Upper lobe of left lung (tissue), 6 donors: ENCODE measurements at places on chromosomes 12 and 14. TPM values are rescaled to one million over a fixed set of nuclear protein-coding genes. Genes with fewer than 3 reads are reported as not detected.

DNA sequence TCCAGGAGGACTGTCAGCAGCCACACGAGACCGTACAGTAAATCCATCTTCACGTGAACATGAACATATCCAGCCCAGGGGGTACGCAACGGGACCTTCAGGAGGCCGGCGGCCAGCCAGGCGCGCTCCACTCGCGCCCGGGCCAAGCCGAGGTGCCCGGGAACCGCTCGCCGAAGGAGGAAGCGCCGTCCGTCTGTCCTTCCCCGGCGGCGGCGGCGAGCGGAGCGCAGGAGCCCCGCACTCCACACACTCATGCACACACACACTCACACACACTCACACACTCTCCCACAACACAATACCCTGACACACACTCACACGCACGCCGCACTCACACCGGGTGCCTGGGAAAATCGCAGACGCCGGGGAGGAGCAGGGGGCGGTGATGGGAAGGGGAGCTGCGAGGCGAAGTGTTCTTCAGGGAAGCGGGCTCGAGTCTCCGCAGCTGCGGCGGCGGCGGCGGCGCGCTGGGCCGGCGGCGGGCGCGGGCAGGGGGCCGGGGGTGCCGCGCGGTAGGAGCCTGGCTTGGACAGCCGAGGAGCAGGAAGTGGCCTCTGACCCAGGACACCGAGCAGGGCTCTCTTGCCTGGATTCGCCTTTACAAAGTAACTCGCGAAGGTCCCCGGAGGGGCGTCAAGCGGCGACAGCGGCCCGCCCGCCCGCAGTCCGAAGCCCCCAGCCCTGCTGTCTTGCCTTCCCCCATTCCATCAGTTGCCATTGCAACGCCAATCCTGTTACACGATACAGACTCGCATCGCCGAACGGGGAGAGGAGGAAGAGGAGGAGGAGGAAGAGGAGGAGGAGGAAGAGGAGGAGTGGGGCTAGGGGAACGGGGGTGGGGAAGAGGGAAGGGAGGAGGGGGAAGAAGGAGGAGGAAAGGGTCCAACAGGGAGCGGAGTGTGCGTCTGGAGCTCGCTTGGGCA is 601 bp downstream of the MDGA2 start:
- H3K27ac ChIP-seq: no peak overlapping the region
- no peaks in the 10 kb centered on the region for H3K36me3 ChIP-seq
- peak; percentile 82 for DNase-seq

MYF5 gene
- total RNA-seq: not detected

DNA sequence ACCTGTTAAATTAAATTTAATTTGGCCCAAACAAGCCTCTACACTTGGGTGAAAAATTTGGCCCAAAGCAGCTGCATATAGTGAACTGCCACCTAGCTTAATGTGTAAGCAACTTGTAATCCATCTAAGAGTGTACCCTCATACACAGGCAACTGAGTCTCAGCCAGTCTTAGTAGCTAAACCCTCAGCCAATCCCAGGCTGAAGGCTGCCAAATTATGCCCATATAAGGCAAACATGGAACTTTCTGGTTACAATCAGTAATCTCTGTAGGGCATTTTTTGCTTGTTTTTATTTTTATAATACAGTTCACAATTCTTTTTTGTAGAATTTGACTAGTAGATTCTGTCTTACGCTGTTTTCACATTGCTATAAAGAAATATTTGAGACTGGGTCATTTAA is 958.7 kb downstream of the FSCB start:
- H3K27me3 ChIP-seq: no peaks in the 10 kb centered on the region
- DNase-seq: no peak
- H3K27ac ChIP-seq: no peak overlapping the region

SERPINA9 gene
- not detected for total RNA-seq

C12orf50 gene
- 0.07 TPM for total RNA-seq

- DNase-seq: peak; percentile 20
- no peak overlapping the region for H3K27ac ChIP-seq
- H3K27me3 ChIP-seq: no peaks in the 10 kb centered on the region
- peaks cover 4% of the 10 kb centered on the region for H3K4me1 ChIP-seq
- H3K4me3 ChIP-seq: no peak overlapping the region
Measured at GRCh38 chr12:110269622-110270124, 11.4 kb upstream of the ATP2A2 start.

SLC8A3 gene
- total RNA-seq: 1.1 TPM

IL22 gene
- total RNA-seq: not detected

- H3K27ac ChIP-seq: peak overlapping the region; percentile 40
- DNase-seq: no peak
- H3K27me3 ChIP-seq: no peaks in the 10 kb centered on the region
- H3K36me3 ChIP-seq: no peaks in the 10 kb centered on the region
Measured at GRCh38 chr12:14402697-14403096, 37.2 kb downstream of the ATF7IP start.

- no peak overlapping the region for H3K4me3 ChIP-seq
- peaks cover 6% of the 10 kb centered on the region for H3K4me1 ChIP-seq
- no peaks in the 10 kb centered on the region for H3K36me3 ChIP-seq
- H3K27me3 ChIP-seq: no peaks in the 10 kb centered on the region
Measured at GRCh38 chr12:19850346-19851065, 411.2 kb downstream of the AEBP2 start.

DNA sequence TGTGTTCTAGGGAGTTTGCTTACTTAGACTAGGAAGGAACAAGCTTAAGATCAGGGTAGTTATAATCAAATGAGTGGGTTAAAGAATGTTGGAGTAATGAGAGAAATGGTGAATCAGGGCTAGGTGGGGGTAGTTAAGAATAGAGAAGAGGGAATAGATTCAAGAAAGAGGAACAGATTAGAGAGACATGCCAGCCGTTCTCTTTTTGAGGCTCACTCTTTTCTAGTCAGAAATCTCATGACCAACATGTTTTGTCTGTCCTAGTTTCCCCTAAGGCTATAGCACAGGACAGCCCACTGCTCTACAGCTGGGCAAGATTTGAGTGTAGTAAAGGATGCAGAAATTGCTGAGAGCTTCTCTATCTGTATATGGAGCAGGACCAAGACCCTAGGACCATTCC is 258.4 kb downstream of the AKAP6 start:
- no peak overlapping the region for H3K4me3 ChIP-seq
- DNase-seq: no peak
- no peak overlapping the region for H3K27ac ChIP-seq
- no peaks in the 10 kb centered on the region for H3K36me3 ChIP-seq

SIX6 gene
- not detected for total RNA-seq

REP15 gene
- 4.4 TPM for total RNA-seq

BBOF1 gene
- total RNA-seq: 15.2 TPM

DNA sequence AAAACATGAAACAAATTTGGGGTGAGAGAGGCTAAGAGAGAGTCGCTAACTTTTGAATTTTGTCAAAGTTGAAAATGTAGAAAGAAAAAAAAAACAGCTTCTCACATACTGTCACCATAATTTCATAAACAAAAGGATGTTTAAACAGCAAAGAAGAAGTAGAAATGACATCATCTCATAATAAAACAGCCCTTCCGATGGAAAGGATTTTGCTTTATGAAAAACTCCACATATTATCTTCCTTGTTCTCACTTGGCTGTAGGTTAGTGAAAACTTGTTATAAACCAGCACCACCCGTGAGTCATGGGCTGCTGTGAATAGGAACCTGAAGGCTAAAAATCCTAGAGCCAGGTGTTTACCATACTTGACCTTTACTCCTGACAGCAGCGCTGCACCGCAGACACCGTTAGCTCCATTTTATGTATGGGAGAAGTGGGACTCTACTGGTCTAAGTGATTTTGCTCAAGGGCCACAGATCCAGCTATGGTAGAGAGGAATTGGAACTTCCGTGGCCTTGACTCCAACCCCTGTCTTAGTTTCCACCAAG is 63.0 kb upstream of the VRK1 start:
- no peaks in the 10 kb centered on the region for H3K36me3 ChIP-seq
- no peak overlapping the region for H3K4me3 ChIP-seq
- H3K27ac ChIP-seq: no peak overlapping the region
- no peaks in the 10 kb centered on the region for H3K4me1 ChIP-seq

DNA sequence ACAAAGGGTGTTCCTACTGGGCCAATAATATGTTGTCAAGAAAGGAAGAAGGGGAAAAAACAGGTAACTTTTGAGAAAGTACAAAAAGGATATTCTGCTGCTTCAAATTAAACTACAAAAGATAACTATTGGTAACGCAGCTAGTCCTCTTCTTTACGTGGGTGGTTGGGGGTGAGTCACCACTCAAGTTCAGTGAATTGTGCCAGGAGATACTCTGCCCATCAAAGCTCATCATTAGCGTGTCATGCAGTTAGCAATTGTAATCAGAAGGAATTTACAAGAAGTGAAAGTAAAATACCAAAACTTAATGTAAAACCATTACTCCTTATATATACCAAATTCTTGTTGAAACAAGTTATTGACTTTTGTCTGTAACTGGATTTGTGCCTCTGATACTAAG is 342.0 kb downstream of the NPAS3 start:
- no peak overlapping the region for H3K4me3 ChIP-seq
- no peak overlapping the region for H3K27ac ChIP-seq
- H3K36me3 ChIP-seq: no peaks in the 10 kb centered on the region
- DNase-seq: no peak
- H3K27me3 ChIP-seq: no peaks in the 10 kb centered on the region
- no peaks in the 10 kb centered on the region for H3K4me1 ChIP-seq

SYT10 gene
- not detected for total RNA-seq

KRT83 gene
- total RNA-seq: not detected

- no peaks in the 10 kb centered on the region for H3K36me3 ChIP-seq
- H3K27me3 ChIP-seq: no peaks in the 10 kb centered on the region
- H3K4me3 ChIP-seq: no peak overlapping the region
- no peaks in the 10 kb centered on the region for H3K4me1 ChIP-seq
- DNase-seq: no peak
Measured at GRCh38 chr12:127237151-127237550, 1029.8 kb upstream of the TMEM132C start.

DNA sequence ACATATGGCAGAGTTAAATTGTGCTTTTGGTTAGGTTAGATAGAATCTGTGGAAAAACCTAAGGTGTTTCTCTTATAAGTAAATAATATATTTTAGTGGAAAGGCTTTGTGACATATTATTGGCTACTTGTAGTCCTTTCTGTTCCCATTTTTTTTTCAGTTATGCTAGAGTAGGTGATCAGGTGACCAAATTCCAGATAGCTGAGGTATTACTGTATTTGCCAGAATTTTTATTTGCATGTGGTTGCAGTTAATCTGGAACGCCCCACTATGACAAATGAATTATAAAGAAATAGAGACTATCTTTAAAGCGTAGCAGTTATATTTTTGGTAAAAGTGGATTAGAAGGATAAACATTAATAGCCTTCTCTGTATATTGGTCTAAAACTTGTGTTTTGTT is 52.0 kb downstream of the ARHGAP5 start:
- no peak overlapping the region for H3K4me3 ChIP-seq
- H3K36me3 ChIP-seq: peaks cover 7% of the 10 kb centered on the region
- no peaks in the 10 kb centered on the region for H3K27me3 ChIP-seq
- peaks cover 15% of the 10 kb centered on the region for H3K4me1 ChIP-seq
- no peak overlapping the region for H3K27ac ChIP-seq

TAS2R10 gene
- not detected for total RNA-seq

FAM222A gene
- 7.3 TPM for total RNA-seq

DNA sequence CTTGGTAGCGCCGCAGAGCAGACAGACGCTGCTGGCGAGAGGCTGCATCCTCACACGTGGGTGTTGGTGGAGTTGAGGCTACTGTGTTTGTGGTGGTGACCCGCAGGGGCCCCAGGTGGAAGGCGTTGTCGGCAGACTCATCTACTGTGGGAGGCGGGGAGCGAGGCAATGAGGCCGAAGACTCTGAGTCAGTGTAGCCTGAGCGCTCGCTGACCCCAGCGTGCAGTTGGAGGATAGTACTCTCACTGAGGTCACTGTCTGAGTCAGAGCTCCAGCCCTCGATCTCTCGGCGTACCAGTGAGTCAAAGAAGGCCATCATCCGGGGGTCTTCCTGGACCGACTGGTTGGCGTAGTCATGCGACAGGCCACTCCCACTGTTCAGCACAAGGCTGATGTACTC is 76.0 kb upstream of the ACTN1 start:
- H3K27ac ChIP-seq: no peak overlapping the region
- H3K4me3 ChIP-seq: no peak overlapping the region
- H3K36me3 ChIP-seq: peaks cover 44% of the 10 kb centered on the region
- H3K27me3 ChIP-seq: no peaks in the 10 kb centered on the region
- peak; percentile 39 for DNase-seq

- DNase-seq: no peak
- H3K27me3 ChIP-seq: no peaks in the 10 kb centered on the region
- no peaks in the 10 kb centered on the region for H3K4me1 ChIP-seq
- no peak overlapping the region for H3K4me3 ChIP-seq
- H3K27ac ChIP-seq: no peak overlapping the region
Measured at GRCh38 chr12:20751046-20751445, 55.9 kb downstream of the SLCO1C1 start.

GRCh38 chr14:73606271-73606670 is 6.0 kb upstream of the ACOT6 start:
- H3K4me1 ChIP-seq: no peaks in the 10 kb centered on the region
- no peak for DNase-seq
- H3K27me3 ChIP-seq: no peaks in the 10 kb centered on the region
- H3K4me3 ChIP-seq: no peak overlapping the region
- H3K27ac ChIP-seq: no peak overlapping the region

DNA sequence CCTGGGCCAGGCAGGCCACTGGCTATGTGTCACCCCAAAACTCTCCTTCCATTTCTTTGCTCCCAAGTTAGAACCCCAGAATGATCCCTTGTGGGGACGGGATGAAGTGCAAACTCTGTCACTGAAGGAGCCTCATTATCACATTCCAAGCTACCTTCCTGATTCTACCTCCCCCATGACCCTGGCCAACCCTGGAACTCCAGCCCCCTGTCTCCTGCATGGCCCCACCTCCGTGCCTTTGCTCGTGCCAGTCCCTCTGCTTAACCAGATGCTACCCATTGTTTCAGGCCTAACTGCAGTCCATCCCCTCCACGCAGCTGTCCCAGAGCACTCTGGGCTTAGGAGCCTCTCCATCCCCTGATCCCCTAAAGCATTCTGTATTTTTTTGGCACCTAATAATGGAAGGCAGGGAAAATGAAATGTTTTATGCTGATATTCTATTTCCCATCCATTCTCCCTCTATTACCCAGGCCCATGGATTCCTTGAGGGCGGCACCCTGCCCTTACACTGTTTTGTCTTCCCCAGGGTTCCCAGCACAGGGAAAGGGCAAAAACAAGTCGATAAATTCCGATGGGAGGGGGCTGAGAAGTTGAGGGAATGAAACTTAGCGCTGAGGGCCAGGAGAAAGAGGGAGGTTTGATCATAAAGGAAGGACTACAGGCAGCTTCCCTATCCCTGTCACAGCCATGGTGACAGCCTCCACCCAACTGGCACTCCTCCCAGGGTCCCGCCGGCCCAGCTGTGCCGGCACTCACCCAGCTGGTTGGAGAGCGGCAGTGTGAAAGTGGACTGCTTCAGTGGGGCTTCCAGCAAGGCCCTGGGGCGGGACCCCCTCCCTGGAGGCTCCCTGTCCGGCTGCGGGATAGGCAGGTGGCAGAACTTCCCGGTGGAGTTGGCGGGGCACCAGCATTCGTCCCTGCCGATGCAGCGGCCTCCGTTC is 58.1 kb downstream of the ISCA2 start:
- no peaks in the 10 kb centered on the region for H3K27me3 ChIP-seq
- peak overlapping the region; percentile 61 for H3K27ac ChIP-seq
- DNase-seq: no peak
- H3K36me3 ChIP-seq: no peaks in the 10 kb centered on the region
- peaks cover 25% of the 10 kb centered on the region for H3K4me1 ChIP-seq
- H3K4me3 ChIP-seq: no peak overlapping the region
